ENCODE measurements at places on chromosomes 12 and 14. TPM values are rescaled to one million over a fixed set of nuclear protein-coding genes. Genes with fewer than 3 reads are reported as not detected.

The CGRRF1 gene
- 18.3 TPM for total RNA-seq

The ITPR2 gene
- total RNA-seq, result 38.6 TPM

The SUSD6 gene
- total RNA-seq, result 11.5 TPM

The PMCH gene
- total RNA-seq, result not detected

The KDM5A gene
- total RNA-seq, result 71.9 TPM

The TMEM119 gene
- total RNA-seq, result 1.1 TPM

The AHNAK2 gene
- 10.6 TPM for total RNA-seq

The ANO4 gene
- total RNA-seq, result 44.3 TPM

The SUDS3 gene
- total RNA-seq, result 51.9 TPM

The CLEC7A gene
- total RNA-seq, result 1.6 TPM

The CCDC177 gene
- 4.5 TPM for total RNA-seq

The BDKRB1 gene
- total RNA-seq, result not detected

The ZNF410 gene
- total RNA-seq, result 57.3 TPM

The DEPDC4 gene
- 2.8 TPM for total RNA-seq

The TMCC3 gene
- total RNA-seq, result 14.2 TPM

The DBX2 gene
- 0.73 TPM for total RNA-seq

The ZNF385A gene
- total RNA-seq, result 1.7 TPM

The POTEG gene
- not detected for total RNA-seq

The CPNE6 gene
- 0.36 TPM for total RNA-seq

The VRTN gene
- total RNA-seq, result not detected

The RABGGTA gene
- total RNA-seq, result 17.2 TPM

The NOVA1 gene
- 132 TPM for total RNA-seq

The ARHGEF40 gene
- total RNA-seq, result 27.2 TPM

The PLEK2 gene
- 0.64 TPM for total RNA-seq

The CLEC4D gene
- not detected for total RNA-seq

The NKX2-8 gene
- not detected for total RNA-seq

The GPR162 gene
- total RNA-seq, result 28.5 TPM

The PTPN11 gene
- total RNA-seq, result 68.1 TPM

Data from cerebellum (tissue), 4 donors.